ENCODE measurements at places on chromosomes 7 and 10.

- DNase-seq, result no peak
These were observed 201.3 kb downstream of the REEP3 start for GRCh38 chr10:63722537-63722936.

- no peak for DNase-seq
These were observed 8.8 kb downstream of the CYREN start for GRCh38 chr7:135161669-135162068.

DNA sequence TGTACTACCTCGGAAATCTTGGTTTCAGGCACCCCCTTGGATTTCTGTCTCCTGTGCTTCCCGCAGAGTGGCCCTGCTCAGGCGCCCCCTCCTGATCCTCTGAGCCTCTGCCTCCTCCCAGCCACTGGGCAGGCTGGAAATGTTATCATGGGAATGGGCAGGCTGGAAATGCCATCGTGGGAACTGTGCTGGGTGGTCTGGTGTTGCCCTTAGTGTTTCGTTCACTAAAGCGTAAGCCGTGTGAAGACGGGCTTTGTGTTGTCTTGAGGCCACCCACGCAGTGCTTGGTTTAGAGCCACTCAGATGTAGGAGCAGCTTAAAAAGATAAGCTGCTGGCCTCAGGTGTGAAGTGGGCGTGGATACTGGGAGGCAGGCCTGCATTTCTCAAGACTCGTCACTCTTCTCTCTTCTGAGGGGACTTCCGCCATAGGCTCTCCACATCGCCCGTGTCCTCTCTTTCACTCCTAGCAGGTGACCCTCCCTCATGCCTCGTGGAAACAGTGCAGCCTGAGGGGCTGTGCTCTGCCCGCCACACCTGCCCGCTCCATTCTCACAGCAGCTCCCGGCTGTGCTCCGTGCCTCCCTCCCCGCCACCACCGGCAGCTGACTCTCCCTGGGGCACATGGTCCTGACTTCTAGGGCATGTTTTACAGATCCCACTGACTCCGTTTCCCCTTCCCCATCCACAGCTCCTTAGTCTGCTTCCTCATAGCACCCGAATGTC lies 28.5 kb downstream of the PPP2R2D start:
- no peak for DNase-seq

- DNase-seq, result no peak
These were observed 153.7 kb downstream of the CDK14 start for GRCh38 chr7:90749774-90750173.

DNA sequence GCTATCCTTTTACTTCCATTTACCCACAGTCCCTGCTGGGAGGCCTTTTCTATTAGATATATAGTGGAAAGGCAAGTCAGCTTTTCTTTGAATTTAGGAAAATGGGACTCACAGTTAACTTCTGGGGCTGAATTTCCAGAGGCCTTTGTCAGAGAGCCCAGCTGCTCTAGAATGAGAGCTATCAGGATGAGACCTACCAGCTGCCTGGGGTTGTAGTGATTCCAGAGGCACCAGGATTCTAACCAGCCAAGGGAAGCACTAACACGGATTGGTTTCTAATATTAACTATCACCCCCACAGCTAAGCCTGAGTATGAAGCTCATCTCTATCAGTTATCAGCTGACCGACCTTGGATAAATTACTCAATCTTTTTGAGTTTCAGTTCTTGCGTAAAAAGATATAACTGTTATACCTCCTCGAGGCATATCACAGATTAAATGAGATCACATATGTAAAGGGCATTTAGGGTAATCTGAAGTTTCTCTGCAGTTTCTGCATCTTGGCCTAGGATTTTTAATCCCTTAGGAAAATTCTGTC lies 56.6 kb upstream of the CALD1 start:
- DNase-seq, result no peak

DNA sequence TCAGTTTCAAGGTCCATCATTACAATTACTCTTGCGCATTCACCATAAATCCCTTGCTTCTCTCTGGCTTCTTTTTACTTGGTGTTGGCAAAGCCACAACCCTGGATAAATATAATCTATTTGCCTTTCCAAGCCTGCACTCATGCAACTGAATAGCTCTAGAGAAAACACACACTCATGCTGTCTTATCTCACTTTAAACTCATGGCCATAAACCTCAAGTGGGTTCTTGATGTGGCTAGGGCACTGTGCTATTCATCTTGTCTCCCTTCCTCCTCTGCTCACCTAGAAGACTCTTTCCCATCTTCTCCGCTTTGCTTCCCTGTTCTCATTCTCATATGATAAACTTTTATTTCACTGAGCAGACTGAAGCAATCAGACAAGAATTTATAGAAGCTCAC lies 165.4 kb upstream of the MTPN start:
- no peak for DNase-seq

DNA sequence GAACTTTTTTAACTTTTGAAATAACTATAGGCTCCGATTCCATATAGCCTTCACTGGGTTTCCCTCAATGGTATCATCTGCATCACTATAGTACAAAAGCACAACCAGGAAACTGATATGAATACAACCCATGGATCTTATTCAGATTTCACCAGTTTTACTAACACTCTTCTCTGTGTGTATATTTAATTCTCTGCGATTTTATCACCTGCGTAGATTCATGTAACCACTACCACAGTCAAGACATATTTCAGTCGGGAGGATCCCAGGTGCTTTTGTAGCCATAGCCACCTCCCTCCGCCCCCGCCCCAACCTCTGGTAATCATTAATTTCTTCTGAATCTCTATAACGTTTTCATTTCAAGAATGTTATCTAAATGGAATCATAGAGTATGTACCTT lies 82.8 kb upstream of the C7orf33 start:
- DNase-seq, result no peak

- DNase-seq, result no peak
These were observed 131.7 kb upstream of the EEPD1 start for GRCh38 chr7:36021367-36021766.

DNA sequence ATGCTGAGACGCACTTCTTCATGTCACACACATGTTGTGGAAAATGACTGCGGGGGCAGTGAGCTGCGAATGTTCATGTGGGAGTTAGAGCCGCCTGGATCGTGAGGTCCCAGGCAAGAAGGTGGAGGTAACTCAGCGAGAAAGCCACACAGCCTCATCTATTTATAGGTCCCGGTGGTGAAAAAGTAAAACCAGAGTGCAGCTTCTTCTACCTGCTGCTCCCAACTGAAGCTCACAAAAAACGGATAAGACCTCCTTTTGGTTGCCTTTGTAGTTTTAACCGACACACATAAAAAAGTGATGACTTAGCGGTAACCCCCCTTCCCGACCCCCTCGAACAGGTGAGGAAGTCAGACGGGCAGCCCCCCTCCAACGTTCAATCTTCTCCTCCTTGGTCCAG lies 276.9 kb downstream of the GATA3 start:
- no peak for DNase-seq

DNA sequence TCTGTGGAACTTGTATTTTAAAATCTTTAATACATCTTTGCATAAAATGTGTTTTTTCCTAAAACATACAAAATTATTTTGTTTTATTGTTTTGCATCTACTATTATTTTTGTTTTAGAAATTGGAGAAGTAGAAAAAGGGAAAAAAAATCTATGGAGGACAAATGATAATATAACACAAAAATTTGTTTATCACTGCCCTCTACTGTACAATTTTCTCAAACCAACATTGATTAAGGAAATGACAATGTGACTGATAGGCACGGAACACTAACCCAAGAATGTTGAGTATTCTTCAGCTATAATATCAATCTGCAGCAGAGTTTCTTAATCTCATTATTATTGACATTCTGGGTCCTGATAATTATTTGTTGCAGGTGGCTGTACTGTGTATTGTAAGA lies 9.5 kb upstream of the ING3 start:
- DNase-seq, result no peak

GRCh38 chr7:129083525-129083924 lies 28.6 kb upstream of the TNPO3 start:
- no peak for DNase-seq

- no peak for DNase-seq
These were observed 21.8 kb downstream of the MAP3K8 start for GRCh38 chr10:30455816-30456215.

GRCh38 chr7:34720289-34720688 lies 62.3 kb downstream of the NPSR1 start:
- no peak for DNase-seq

DNA sequence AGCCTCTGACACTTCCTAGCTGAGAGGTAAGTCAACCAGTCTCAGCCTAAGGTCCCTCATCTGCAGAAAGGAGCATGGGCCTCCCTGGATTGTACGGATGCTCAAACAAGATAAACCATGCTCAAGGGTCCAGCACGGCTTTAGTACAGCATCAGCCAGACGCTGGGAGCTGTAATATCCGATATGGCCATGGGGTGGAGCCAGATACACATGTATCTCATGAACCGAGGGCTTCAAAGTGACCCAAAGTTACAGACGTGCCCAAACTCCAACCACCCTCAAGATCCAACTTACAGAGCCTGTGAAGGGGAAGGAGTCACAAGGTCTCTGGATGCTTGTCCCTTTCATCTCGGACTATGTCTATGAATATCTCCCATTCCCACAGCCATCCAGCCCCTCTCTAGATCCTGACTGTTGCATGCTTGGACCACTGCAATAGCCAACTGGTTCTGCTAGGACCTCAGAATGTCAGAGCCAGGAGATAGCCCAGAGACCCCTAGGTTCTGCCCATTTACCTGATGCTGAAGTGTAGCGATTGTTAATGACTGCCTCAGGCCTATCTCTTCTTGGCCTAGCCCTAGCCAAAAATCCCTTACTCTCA lies 142.4 kb downstream of the SH3PXD2A start:
- DNase-seq, result peak; percentile 42

- DNase-seq, result no peak
These were observed 208.6 kb upstream of the GALNT17 start for GRCh38 chr7:70923181-70923845.

- no peak for DNase-seq
These were observed 2.2 kb upstream of the TSPAN12 start for GRCh38 chr7:120860156-120860555.

- DNase-seq, result no peak
These were observed 38.9 kb upstream of the GDF10 start for GRCh38 chr10:47261121-47261520.

DNA sequence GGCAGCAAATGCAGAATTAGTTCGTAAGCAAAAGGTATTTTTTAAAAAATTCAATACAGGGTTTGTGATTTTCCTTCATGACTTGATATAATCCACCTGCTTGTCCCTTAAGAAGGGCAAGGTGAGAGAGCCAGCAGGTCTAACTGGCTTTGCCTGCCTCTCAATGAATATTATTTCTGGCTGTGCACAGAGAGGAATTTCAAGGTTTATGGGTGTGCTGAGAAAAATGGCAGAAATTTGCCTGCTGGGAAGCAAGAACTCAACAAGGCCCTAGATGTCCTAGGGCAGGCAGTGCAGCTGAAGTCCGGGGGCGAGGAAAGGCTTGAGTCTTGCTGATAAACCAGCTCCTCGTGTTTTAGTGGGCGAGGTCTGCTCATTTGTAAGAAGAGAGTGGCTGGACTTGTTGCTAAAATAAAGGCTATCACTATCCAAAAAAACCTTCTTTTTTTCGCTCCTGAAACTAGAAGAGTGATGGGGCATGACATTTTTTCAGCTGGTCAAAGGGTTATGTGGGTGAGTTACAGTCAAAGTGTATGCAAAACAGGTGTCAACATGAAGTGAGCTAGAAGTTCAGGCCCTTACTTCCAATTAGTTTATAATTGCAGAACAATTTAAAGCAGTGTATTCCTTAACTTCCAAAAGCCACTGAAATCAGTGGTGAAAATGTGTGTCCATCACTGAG lies 385.8 kb upstream of the KLF6 start:
- no peak for DNase-seq

- no peak for DNase-seq
These were observed 130.9 kb downstream of the AGMO start for GRCh38 chr7:15430911-15431310.

GRCh38 chr7:107162475-107162874 lies 6.3 kb upstream of the HBP1 start:
- DNase-seq, result no peak

GRCh38 chr10:70528741-70529362 lies 50.3 kb downstream of the PALD1 start:
- no peak for DNase-seq

- no peak for DNase-seq
These were observed 3.2 kb upstream of the GIMAP4 start for GRCh38 chr7:150564006-150564405.

DNA sequence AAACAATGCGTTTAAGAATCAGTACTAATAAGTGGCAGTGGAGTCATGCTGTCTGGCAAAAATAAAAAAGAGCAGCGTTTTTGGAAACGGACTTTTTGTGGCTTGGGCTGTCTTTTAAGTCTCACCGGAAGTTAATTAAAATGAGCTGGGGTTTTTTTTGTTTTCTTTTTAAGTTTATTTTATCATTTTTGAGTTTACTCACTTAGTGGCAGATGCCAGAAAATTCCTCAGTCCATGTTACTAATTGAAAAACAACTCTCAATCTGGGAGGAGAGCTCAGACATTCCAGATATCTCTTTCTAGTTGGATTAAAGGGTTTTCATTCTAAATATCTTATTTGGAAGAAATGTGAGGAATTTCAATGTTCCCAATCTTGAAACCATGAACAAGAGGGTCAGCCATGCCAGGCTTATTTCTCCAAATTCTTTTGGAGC lies 133.8 kb upstream of the AGR3 start:
- no peak for DNase-seq

DNA sequence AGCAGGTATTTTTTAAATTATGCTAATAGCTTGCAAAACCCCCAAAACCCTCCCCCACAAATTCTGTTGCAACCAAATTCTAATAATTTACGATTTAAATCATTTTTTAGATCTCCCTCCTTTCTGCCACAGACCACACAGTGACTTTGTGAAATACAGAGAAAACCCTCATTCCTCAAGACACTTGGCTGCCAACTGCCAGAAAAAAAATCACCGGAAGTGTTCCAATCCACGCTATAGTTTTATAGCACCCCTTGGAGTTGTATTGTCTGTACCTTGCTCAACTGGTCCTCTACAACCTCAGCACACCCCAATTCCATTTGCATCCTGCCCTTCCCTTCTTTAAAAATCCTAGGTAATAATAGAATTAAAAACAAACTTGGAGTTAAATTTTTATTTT lies 560.1 kb downstream of the PARD3 start:
- no peak for DNase-seq

DNA sequence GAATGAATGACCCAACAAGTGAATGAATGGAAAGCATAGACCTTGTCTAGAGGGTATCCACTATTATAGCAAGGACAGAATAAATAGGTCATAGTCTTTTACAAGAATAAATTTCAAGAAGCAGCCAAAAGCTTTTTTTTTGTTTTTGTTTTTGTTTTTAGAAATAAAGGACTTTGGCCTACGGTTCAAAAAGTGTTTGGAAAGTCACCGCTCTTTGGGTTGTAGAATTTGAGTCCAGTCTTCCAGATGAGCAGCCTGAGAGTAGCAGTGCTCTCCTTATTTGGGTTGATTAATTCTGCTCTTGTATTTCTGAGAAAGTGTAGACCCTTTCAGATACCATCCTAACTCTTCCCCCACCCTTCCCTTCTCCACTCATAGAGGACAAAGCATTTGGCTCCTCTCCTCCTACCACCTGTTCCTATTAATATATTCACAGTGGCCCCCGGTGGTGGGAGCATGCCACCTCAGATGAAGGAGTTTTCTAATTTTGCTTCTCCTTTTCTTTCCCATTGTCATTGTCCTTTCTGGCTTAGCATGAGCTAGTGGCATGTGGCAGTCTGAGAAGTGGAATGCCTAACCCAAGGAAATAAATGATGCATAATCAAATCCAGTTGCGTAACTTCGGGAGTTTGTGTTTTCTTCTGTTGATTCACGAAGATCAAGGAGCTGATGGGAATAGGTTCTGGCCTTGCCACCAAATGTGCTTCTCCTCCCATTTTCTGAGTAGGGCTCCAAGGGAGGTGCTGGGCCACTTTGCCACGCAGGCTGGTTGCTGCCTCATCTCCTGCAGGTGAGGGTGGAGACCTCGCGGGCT lies 114.7 kb downstream of the CHN2 start:
- peak; percentile 12 for DNase-seq

- DNase-seq, result peak; percentile 64
These were observed 69.7 kb upstream of the EXOC4 start for GRCh38 chr7:133183042-133183794.

Measured in NCI-H1092 (cell line).